ENCODE measurements at places on chromosomes 12 and 14.

DNA sequence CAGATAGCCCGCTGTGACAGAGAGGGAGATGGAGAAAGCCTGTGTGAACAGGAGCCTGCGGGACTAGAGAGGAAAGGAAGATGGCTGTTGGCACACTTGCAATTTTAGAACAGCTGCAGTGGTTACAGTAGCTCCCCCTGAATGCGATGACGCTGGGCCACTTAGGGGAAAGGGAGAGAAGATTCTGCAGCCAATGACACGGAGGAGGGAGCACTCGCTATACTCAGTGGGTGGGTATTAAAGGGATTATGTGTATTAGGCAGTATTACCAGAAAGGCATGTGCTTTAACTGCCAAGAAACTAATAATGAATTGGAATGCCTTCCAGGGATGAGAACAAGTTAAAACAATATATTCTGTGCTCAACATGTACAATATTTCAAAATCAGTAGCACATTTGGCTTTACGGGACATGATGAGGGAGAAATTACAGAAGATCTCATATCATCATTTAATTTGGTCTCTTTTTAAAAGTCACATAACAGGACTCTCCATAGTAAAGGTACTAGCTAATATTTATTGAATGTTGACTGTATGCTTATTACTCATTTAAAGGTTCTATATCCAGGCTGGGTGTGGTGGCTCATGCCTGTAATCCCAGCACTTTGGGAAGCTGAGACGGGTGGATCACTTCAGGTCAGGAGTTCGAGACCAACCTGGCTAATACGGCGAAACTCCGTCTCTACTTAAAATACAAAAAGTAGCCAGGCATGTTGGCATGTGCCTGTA lies 35.9 kb upstream of the FOS start:
- no peak for DNase-seq

GRCh38 chr12:12521044-12521485 lies 41.6 kb downstream of the DUSP16 start:
- peak; percentile 66 for DNase-seq

DNA sequence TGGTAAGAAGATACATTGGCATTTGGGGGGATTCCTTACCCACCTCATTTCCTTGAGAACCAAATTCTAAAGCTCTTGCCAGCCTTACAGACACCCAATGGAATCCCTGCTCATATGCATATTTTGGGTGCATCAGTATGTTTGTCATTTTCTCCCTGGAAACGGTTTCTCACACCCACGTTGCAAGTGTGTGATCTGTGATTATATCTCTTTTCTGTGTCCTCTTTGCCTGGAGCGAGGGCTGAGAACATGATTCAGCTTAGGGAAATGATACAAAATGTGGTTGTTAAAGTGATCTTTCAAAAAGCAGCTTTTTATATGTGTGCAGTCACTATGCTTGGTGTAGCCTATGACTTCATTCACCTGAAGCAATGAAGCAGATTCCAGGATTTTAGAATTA lies 52.0 kb downstream of the KCNMB4 start:
- DNase-seq = no peak

GRCh38 chr12:105040476-105040875 lies 43.8 kb downstream of the ALDH1L2 start:
- no peak for DNase-seq

- no peak for DNase-seq
These were observed at the start of gene PTGER2 for GRCh38 chr14:52313903-52314594. PTGER2 (plus strand) TSS chr14:52314312; CDS start chr14:52314549, 237 bp downstream.

DNA sequence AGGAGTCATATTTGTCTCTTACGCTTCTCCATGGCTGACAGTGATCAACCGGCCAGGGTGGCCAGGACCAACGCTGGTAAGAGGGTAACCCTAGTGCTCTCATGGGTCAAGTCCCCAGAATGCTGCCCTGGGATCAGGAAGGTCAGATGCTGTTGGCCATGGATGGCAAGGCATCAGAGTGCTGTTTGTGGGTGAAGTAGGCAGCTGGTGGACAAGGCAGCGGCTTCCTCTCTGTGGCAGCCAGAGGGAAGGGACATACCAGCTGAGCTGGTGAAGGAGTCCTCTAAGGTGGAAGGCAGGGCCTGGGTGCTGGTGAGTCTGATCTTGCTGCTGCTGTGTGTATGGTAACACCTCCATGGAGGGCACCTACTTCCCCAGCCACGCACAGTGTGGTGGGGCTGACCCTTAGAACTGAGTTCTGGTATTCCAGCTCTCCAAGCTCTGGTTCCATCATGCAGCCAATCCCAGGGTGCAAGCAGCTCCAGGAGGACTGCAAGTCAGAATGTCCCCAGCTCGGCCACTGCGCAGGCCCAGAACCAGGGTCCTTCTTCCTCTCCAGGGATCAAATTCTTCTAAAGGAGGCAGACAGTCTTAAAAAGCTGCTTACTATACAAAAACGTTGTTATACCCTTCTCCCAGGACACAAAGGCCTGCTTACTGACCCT lies 13.4 kb upstream of the SMOC1 start:
- DNase-seq = no peak

GRCh38 chr14:101255765-101256125 lies 305.6 kb upstream of the DIO3 start:
- no peak for DNase-seq

DNA sequence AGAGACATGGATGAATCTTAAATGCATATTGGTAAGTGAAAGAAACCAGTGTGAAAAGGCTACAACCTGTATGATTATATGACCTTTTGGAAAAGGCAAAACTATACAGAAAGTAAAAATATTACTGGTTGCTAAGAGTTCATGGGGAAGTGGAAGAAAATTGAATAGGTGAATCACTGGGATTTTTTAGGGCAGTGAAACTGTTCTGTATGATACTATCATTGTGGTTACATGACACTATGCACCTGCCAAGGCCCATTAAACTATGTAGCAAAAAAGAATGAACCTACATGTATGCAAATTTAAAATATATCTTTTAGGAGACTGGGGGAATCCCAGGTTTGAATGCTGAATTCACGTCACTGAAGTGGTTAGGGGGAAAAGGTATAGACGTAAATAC lies 12.6 kb upstream of the OR8S1 start:
- DNase-seq = no peak

DNA sequence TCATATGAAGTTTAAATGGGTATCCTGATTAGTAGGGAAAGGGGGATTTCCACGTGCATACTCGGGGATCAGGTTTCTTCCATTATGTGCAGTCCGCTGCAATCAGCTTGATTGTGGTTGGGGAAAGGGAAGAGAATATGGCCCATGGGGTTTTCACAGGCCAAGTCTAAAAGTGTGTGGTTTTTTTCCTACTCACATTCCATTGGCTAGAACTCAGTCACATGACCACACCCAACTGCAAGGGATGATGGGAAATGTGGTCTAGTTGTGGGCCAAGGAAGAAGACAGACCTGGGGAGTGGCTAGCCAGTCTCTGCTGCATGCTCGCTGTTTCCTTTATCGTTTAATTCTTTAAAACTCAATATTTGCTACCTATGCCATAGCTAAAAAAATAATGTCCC lies 105.1 kb downstream of the PRIMA1 start:
- DNase-seq = no peak

DNA sequence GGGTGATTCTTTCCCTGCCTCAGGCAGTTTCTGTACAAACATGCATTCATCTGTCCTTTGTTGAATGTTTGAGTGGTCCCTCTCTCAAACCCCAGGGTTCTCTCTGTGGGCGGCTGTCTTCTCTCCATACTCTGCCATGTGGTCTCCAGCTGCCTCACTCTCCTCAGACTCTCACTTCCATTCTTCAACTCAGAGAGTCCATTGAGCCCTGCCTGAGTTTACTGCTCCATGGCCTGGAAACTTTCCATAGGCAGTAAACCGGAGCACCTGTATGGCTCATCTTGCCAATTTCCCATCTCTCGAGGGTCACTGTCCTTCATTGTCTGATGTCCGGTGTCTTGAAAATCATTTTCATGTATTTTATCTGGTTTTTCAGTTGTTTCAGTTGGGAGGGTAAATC lies 11.3 kb downstream of the C14orf132 start:
- DNase-seq = no peak

DNA sequence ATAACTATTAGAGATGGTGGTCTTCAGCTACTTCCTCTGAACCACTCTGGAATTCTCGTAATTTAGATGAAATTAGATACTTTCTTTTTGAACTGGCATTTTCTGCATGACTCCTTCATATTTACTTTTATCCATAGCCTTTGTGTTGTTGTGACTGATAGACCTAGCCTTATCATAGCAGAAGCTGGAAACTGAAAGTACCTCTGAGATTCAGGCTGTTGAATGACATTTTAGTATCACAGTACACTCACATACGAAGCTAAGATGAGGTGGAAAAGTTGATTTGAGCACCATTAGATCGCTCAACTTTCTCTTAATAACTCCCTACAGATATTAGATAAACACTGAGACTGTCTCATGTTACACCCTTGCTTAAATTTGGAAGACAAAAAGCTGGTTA lies 525.1 kb upstream of the FBXO33 start:
- no peak for DNase-seq

GRCh38 chr12:106720696-106721095 lies 53.8 kb upstream of the RIC8B start:
- DNase-seq = no peak

- DNase-seq = no peak
These were observed 143.4 kb downstream of the BTG1 start for GRCh38 chr12:92002195-92002649.

- DNase-seq = no peak
These were observed 77.7 kb downstream of the LGR5 start for GRCh38 chr12:71517145-71517846.

GRCh38 chr14:94483729-94484275 lies 7.8 kb upstream of the SERPINA9 start:
- DNase-seq = no peak

- DNase-seq = no peak
These were observed 13.3 kb upstream of the EIF4B start for GRCh38 chr12:52992699-52993557.

DNA sequence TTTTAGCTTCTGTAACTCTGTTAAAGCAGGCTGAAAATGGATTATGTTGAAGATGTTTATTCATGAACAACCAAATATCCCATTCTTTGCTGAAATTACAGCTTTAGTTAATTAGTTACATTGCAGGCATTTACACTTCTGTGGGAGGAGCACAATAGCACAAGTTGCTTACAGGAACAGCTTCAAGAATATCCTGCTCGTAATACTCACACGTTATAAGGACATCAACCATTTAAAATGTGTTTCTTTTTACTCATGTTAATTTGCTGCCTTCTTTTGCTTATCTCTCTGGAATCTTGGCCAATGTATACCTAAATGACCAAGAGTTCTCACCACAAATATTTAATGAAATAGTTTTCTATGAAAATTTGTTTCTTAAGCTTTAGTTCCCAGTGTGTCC lies 305.2 kb upstream of the SYT1 start:
- DNase-seq = no peak

DNA sequence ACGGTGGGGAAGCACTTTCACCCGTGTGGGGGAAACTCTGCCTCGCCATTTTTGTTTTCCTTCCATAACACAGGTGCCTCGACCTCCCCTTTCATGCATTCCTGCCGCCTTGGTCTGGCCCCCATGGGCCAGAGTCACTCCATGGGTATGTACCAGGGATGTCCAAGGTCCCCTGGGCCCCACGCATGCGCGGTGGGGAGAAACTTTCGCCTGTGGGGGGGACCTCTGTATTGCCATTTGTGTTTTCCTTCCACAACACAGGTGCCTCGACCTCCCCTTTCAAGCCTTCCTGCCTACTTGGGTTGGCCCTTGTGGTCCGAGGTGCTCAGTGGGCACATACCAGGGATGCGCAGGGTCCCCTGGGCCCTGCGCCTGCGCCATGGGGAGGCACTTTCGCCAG lies 345.8 kb downstream of the ALG10 start:
- DNase-seq = no peak

DNA sequence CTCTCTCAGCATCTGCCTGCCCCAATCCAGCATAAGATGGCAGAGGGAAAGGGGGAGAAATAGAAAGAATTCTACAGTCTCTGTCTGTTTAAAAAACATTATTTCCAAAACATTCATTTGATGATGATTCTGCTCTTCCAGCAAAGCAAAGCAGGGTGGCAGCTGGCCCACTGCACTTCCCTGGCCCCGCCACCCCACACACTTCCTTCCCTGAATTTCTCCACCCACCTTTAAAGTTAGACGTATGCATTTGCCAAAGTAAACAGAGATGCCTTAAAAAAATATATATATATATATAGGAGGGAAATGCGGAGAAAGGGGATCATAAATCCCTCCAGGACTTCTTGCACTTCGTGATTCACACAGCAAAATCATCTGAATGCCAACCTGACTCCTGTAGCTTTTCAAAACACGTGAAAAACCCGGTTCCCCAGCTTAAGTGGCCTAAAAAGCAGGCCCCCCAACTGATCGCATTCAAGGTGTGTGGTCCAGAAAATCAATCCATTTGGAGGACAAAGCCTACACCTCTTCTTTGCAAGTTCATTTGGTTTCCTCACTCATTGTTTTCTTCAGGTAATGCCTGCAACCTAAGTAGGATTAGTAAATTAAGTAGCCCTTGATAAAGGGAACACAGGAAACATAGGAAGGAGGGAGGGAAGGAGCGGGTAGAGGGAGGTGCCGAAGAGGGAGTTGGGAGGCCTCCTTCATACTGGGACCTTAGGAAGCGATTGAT lies 68.8 kb downstream of the LLPH start:
- DNase-seq = no peak

- no peak for DNase-seq
These were observed 42.1 kb downstream of the CCDC175 start for GRCh38 chr14:59534361-59534987.

- DNase-seq = peak; percentile 43
These were observed 214.2 kb downstream of the PPM1H start for GRCh38 chr12:62720661-62721330.

GRCh38 chr14:23555533-23555881 lies 564 bp upstream of the THTPA start:
- DNase-seq = no peak

- DNase-seq = no peak
These were observed 7.5 kb downstream of the MAP3K9 start for GRCh38 chr14:70801836-70802235.

DNA sequence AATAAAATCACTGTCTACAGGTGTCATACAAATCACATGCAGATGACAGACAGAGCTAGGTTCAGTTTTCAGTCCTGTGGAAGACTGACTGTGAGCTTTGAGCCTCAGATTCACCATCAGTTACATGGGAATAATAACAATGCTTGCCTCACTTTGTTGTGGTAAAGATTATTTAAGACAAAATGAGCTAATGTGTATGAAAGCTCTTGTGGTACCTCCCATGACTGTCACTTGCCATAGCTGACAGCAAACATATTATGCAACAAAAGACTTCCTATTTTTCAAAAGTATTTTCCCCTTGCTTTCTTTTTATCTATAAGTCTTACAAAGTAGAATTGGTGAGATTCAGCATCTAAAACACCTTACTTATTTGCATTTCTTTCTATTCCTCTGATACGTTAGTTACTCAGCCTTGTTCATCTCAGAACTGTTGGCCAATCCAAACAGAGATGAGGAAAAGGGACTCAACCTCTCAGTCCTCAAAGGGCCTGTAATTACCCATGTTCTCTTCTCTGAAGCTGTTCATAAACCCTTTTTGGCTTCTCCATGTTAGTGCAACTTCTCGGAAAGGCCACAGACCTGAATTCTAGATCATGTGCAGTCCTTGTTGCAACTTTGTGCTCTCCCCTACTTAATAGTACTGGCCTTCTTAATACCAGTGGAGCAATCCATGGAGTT lies 8.8 kb upstream of the DDHD1 start:
- no peak for DNase-seq

Measured in C1 segment of cervical spinal cord (tissue), 14 donors.